NCI-H2171 (cell line): ENCODE measurements at places on chromosomes 11 and 22.

GRCh38 chr11:69877235-69877634, 58.0 kb upstream of the FGF3 start:
- no peak for DNase-seq

GRCh38 chr22:39925909-39926679, 25.2 kb downstream of the GRAP2 start:
- DNase-seq: no peak

GRCh38 chr11:61293867-61294716, 1.0 kb downstream of the VWCE start:
- peak; percentile 56 for DNase-seq

DNA sequence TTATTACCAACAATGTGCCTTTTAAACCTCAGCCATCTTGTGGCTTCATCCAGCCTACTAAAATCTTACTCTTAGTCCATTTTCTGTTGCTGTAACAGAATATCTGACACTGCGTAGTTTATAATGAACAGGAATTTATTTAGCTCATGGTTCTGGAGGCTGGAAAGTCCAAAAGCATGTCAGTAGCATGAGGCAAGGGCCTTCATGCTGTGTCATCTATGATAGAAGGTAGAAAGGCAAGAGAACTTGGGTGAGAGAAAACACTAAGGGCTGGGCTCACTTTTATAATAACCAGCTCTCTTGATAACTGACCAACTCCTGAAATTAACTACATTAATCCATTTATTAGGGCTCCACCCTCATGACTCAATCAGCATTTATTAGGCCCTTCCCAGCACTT, 13.5 kb downstream of the BTBD10 start:
- no peak for DNase-seq

DNA sequence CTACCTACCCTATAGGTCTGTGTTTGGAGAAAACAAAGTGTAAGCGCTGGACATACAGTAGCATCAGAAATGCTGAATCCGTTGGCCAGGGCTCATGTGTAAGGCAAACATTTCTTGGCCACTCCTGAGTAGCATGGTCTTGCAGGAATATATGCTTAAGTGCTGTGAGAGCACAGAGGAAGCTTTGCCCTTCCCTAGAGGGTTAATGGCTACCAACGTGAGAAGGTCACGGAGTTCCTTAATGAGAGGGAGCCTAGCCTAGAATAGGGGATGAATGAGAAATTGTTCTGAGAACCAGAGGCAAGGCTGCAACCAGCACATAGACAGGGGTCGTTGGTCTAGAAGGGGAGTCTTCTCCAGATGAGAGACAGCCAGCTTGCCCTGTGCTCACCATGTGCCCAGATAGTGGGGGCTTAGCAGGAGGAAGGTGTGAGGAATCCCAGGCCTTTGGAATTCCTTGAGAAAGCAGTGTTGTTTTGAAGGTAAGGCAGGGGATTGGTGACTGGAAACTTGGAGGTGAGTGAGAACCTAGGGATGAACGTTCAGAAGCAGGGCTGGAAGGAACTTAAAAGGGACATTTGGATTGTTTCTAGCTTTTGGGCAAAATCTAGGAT, 29.5 kb downstream of the RCOR2 start:
- DNase-seq: no peak
